DMS79 (cell line): ENCODE measurements at places on chromosomes 7 and 10.

DNA sequence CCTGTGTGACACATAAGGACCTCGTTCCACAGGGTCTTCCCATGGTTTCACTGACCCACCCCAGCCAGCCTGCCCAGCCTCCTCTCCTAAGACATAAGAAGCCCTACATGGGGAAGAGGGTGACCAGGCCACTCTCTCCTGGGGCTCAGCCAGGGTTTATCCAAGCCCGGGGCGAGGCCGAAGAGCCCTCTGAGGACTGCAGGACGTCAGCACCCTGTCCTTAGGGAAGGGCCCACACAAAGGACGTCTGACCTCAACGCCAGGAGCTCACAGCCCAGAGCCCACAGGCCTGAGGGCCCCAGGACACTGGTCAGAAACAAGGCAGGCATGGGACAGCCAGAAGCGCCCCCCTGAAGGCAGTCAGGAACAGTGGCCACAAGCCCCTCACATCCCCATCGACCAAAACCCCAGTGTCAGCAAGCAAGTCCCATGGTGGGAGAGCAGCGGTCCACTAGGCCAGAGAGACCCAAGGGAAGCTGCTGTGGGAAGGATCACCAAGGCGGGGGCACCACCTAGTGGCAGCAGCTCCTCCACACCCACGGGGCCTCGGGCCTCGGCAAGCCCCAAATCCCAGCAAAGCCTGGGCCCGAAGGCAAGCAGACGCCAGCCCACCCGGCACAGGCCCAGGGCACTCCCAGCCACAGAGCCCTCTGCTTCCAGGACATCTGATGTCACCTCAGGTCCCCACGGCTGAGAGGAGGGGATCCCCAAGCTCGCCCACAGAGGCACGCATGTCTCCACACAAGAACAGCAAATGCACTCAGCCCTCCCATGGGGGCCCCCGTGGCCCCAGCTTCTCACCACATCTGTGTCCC lies 23.4 kb downstream of the MAD1L1 start:
- DNase-seq, result peak; percentile 17

- no peak for DNase-seq
These were observed 194.3 kb downstream of the SORCS3 start for GRCh38 chr10:104835422-104835821.

GRCh38 chr10:122303271-122304053 lies 32.4 kb downstream of the BTBD16 start:
- DNase-seq, result no peak

- no peak for DNase-seq
These were observed 125.3 kb downstream of the NEURL1 start for GRCh38 chr10:103618575-103619423.

- DNase-seq, result no peak
These were observed 517 bp downstream of the SRGN start for GRCh38 chr10:69088471-69088769.

- DNase-seq, result no peak
These were observed 8.7 kb downstream of the ZNF365 start for GRCh38 chr10:62382831-62383230.

DNA sequence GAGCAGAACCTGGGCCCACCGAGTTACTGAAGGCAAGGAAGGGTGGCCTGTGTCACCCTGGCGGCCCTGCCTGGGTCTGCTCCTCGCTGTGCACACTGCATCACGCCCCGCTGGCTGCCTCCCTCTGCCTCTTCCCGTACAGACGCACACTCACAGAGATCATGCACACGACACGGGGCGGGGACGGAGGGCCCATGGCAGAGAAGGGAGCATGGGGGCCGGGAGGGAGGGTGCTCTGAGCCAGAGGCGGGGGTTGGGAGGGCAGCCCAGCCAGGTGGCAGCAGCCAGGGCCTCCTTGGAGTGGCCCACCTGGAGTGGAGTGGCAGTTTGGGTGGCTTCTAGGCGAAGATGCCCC lies 16.6 kb downstream of the BUD23 start:
- DNase-seq, result no peak
